T-cell (primary cell): ENCODE measurements at places on chromosomes 5 and 9.

- DNase-seq: no peak
These were observed 1609.7 kb upstream of the CDH9 start for GRCh38 chr5:28648108-28648507.

- DNase-seq: peak; percentile 5
These were observed 216.2 kb upstream of the CLINT1 start for GRCh38 chr5:158074992-158075769.

DNA sequence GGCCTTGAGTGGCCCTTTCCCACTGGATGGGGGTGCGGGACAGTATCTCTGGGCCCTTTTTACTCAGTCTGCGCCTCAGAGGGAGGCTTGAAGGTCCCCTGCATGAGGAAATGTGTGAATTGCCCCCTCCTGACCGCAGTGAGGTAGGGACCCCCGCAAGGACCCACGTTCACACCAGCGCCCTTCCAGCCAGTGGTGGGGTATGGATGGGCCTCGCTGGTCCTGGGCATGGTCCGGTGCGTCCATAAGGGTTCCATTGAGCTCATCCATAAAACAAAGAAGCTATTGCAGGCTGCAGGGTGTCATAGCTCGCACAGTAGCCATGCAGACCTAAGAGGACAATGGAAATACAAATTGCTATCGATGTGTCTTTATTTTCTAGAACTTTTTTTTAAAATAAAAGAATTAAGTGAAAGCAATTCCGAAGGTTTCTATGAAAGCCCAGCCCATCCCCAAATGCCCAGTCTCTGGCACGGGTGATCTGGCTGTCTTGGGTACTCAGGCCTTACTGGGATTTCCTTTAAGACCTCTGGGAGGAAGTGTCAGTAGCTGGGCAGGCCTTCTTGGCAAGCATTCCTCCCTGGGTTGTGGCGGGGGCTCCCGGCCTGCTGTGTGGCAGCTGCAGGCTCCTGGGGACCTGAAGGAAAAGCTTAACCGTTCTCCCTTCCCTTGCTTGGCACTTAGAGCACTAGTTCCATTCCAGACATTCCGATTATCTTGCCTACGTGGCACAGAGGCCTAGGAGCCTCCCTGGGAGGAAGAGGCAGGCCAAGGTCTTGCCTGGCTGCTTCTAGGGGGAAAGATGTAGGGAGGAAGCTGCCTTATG lies 1.5 kb upstream of the SEMA5A start:
- no peak for DNase-seq

GRCh38 chr9:36091026-36091953 lies 45.2 kb upstream of the GLIPR2 start:
- DNase-seq: no peak

- no peak for DNase-seq
These were observed 49.1 kb downstream of the HOMER1 start for GRCh38 chr5:79464695-79465332.

DNA sequence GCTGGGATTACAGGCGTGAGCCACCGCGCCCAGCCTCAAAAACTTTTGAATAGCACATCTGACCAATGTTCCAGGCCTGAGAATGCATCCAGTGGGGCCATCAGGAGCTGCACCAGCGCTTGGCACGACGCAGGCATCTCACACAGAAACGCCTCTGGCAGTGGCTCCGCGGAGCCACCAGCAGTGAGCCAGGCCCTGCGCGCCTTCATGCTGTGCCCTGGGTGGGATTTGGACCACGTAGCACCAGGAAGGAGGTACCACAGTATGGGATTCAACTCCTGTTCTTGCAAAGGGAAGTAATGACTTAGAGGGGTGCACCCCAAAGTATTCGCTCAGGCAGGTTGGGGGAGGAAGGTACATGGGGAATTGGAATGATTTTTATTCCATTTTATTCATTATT lies 3.0 kb downstream of the CCDC187 start:
- DNase-seq: no peak

- DNase-seq: no peak
These were observed 27.6 kb upstream of the ECM2 start for GRCh38 chr9:92563116-92564100.

DNA sequence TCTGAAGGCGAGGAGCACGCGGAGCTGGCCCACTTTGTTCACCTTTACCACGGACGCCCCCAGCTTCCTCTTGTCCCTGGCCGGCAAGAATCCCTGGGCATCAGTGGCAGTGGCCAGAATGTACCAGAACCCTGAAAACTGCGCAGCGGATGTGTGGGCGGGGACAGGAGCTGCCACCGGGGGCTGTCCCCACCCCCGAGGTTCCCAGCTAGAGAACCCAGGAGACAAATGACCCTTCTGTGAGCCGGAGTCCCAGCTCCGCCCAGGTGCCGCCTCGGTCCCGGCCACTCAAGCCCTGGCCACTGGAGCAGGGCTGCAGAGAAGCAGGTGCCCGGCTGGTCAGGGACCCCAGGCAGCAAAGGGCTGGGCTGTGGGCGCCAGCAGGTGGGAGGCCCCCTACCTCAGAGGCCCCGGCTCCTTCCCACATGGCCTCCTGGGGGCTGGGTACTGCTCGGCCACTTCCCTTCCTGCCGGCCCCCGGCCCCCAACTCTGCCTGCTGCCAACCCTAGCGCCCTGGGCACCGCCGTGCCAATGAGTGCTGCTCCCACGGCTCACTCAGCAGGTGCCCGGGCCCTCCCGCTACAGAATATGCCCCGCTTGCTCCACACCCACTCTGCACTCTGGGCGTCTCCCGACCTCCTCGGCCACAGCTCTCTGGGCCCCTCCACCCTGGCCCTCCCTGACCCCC lies 713 bp downstream of the LCN10 start:
- DNase-seq: peak; percentile 21

DNA sequence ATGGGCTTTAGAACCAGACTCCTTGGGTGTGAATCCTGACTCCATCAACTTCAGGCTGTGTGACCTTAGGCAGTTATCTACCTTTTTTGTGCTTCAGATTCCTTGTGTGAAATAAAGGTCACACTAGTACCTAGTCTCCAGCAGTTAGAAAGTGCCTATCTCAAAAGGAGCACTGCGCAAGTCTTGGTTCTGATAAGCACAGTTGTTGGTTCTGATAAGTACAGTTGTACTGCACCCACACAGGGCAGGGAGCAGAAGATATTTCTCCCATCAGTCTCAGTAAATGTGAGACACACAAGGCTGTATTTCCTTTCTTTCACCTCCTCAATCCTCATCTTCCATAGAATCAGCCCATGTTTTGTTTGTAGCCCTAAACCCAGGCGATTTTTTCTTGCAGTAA lies 116.6 kb upstream of the DPYSL3 start:
- no peak for DNase-seq

GRCh38 chr5:5467737-5468136 lies 45.3 kb downstream of the ICE1 start:
- no peak for DNase-seq

DNA sequence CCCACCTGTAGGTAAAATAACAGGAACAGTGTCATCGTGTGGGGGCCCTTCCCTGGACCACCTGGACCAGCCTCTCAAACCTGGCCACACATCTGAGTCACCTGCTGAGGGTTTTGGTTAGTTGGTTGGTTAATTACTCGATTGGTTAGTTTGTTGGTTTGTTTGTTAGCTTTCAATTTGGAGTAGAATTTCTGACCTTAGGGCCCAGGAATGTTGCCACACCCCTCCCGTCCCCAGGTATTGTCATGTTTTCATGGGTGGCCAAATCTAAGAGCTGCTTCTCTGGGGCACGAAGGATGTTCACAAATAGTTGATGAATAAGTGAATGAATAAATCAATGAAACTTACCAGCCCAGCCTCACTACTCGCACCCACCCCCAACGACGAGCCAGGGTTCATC lies 21.9 kb downstream of the NTNG2 start:
- DNase-seq: no peak

DNA sequence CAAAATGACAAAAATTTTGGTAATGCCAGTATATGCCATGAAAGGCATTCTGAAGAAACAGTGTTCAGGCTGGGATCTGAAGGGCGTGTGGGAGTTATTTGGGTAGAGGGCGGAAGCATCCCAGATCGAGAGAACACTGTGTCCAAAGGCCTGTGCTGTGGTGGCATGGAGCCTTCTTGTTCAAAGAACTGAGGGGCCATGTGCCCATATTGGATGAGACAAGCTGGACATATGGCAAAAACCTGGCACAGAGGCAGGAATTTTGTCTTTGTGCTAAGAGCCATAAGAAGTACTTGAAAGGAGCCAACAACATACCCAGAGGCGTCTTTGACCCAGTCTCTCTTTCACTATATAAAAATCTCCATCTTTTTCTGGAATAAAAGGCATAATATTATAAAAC lies 128.0 kb downstream of the SYK start:
- no peak for DNase-seq

GRCh38 chr5:62211405-62211804 lies 94.6 kb upstream of the KIF2A start:
- DNase-seq: no peak

- no peak for DNase-seq
These were observed 622.3 kb downstream of the MTRR start for GRCh38 chr5:8491254-8491653.

DNA sequence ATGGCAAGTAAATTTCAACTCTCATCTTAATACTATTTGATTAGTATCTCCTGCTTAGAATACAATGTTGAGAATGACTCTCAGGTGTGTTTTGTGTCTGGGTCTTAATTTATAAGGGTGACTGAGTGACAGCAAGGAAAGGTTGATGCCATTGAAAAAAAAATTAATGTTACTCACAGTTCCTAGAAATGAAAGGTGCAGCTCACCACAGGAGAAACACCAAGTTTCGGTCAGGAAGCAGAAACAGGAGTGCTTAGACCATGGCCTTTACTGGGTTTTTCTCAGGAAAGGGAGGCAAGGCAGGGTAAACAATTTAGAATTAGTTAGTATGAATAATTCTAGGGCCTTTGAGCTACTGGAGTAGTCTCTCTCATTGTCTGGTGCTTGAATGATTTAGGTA lies 159.2 kb upstream of the C9orf72 start:
- DNase-seq: no peak

GRCh38 chr9:117549444-117549843 lies 134.6 kb upstream of the ASTN2 start:
- DNase-seq: no peak

- DNase-seq: no peak
These were observed 55.4 kb upstream of the PPARGC1B start for GRCh38 chr5:149674686-149675085.

DNA sequence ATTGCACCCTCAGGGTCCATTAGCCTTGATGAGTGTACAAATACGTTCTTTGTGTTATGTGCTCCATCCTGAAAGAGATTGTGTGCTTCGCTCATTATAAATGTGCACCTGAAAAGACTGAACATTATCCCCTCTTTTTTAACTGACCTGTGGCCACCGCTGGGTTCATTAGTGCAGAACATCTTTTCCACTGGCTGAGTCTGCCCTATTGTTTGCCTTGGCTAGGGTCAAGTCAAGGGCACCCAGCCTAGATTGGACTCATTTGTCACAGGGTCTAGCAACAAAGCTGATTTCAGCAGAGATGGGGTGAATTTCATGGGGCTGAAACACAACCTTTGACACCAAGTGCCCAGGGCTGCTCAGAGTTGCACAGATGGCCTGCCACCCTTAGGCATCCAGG lies 764.1 kb upstream of the ARRDC3 start:
- DNase-seq: no peak

- DNase-seq: no peak
These were observed 84.5 kb downstream of the UBAP2 start for GRCh38 chr9:33964086-33964768.

DNA sequence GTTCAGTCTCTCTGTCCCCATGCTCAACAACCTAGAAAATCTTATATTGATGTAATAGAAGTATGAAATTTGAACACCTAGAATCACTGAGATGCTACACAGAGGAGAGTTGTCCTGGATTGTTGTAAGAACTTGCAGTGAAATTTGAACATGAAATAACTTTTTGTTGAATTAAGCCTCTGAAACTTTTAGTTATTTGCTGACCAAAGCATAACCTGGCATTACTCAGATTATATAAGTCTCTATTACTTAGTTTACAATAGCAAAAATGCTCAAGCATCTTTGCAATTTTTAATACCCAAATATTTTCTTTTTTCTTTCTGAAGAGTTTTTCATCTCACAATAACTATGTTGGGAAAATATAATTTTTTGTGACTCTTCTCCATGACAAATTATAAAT lies 630.7 kb upstream of the ACO1 start:
- DNase-seq: no peak

GRCh38 chr9:34999576-34999975 lies 10.0 kb downstream of the DNAJB5 start:
- no peak for DNase-seq

DNA sequence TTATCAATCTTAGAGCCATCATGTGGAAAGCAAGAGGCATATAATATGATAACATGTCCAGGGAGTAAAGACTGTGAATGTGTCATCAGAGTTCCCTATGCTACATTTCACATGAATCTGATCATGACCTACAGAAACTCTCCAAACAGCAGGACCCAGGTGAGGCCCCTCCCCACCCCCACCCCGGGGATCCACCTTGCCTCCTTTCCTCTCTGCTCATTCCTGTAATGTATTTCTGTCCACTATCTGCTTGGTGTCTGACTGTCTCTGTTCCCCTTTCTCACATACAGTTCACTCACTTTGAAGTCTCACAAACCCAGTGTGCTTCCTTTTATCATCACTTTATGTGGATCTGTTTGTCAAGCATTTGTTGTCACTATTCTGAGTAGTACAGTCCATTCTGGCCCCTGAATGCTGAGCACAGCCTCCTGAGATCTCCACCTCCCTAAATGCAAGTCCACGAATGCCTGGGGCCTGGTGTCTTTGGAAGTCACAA lies 76.4 kb upstream of the SMARCA2 start:
- DNase-seq: no peak

GRCh38 chr5:94632024-94632423 lies 13.6 kb downstream of the SLF1 start:
- DNase-seq: no peak

DNA sequence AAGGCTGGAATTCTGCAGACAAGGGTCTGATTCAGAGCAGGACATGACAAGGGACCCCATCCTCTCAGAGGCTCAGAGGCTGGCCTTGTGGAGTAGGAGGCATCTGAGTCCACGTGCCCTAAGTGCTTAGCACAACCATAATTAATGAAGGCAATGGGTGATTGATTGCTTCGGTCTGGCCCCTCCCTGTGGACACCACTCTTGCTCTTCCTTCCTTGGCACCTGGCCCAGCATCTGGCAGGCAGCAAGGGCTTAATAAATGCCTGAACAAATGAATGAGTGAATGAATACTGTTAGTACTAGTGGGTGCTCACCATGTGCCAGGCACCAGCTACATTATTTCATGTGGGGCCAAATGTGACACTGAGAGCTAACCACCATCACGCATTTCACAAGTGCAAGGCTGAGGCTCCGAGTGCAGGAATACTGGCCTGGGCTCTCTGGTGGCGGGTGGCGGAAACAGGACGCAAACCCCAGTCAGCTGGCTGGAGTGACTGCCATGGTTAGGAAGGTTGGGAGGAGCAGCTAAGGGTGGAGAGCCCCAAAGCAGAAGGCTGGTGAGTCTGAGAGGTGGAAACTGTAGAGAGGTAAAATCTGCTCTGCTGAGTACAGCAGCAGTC lies 53.6 kb downstream of the ASS1 start:
- no peak for DNase-seq

- no peak for DNase-seq
These were observed 175.3 kb upstream of the ZNF608 start for GRCh38 chr5:124921694-124922093.

- DNase-seq: no peak
These were observed 42.5 kb upstream of the GADD45G start for GRCh38 chr9:89562186-89562814.

GRCh38 chr5:73446631-73447529 lies 1.7 kb downstream of the FOXD1 start:
- DNase-seq: no peak

GRCh38 chr5:32538031-32538547 lies 47.3 kb upstream of the SUB1 start:
- peak; percentile 56 for DNase-seq
